Kidney (tissue), 22 donors: ENCODE measurements at places on chromosomes 6 and 20. TPM values are rescaled to one million over a fixed set of nuclear protein-coding genes. Genes with fewer than 3 reads are reported as not detected.

Gene PTK6
- 1.1 TPM for total RNA-seq

DNA sequence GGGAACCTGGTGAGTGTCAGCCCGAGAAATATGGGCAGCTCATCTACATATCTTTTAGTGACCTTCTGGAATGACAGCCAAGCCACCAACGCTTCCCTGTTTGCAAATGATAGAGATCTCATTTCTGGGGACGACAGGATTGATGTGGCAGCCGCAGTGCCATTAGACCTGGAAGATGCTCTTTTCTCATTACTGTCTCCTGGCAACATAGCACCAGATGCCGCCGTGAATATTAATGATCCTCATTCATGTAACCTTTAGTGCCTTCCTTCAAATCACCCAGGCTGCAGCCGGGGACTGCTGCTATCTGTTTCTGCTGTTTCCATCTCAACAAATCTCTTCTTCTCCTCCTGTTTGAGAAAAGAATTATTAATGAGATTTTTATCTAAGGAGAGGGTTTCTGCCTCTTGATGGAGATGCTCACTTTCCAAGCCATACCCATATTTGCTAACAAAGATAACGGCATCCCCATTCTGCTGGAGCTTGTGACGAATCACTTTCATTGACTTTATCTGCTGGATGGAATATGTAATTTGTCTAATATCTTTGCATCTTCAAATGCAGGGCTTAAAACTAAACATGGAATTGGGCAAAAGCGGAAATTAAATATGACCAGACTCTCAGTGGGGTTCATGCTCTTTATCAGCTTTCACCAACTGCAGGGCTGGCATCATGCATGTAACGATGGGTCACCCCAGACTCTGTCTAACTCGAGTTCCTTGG, 74.8 kb upstream of the KIF16B start:
- H3K36me3 ChIP-seq, result no peaks in the 10 kb centered on the region
- no peaks in the 10 kb centered on the region for H3K4me1 ChIP-seq
- H3K4me3 ChIP-seq, result no peak overlapping the region
- no peak for DNase-seq
- H3K27me3 ChIP-seq, result no peaks in the 10 kb centered on the region

Gene NPBWR2
- not detected for total RNA-seq

DNA sequence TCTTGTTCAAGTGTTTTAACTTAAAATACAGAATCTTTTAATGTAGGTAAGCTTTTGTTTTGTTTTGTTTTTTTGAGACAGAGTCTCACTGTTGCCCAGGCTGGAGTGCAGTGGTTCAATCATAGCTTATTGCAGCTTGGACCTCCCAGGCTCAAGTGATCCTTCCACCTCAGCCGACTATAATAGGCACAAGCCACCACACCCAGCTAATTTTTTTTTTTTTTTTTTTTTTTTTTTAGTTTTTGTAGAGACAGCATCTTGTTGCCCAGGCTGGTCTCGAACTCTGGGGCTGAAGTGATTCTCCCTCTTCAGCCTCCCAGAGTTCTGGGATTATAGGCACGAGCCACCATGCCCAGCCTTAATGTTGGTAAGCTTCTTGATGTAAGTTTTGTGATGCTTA, 3.3 kb downstream of the EFHC1 start:
- no peaks in the 10 kb centered on the region for H3K36me3 ChIP-seq
- no peaks in the 10 kb centered on the region for H3K27me3 ChIP-seq
- H3K27ac ChIP-seq, result no peak overlapping the region

DNA sequence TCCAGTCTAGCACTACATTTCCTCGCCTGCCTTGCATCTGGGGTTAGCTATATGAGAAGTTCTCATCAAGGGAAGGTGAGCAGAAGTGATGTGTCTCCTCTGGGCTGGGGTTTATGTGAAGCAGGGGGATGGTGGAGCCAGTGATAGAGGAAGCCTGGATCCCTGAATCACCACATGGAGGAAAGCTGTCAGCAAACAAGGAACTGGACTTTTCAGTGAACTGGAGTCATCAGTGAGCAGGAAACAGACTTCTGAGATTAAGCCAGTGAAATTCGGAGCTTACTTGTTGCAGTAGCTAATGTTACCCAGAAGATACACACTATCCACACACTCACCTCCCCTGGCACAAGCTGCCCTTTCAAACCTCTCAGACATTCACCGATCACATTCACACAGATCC, 13.4 kb upstream of the TOX2 start:
- no peaks in the 10 kb centered on the region for H3K4me1 ChIP-seq
- H3K36me3 ChIP-seq, result no peaks in the 10 kb centered on the region
- no peak overlapping the region for H3K4me3 ChIP-seq
- DNase-seq, result no peak
- no peaks in the 10 kb centered on the region for H3K27me3 ChIP-seq
- H3K27ac ChIP-seq, result no peak overlapping the region

Gene DNMT3B
- 2.9 TPM for total RNA-seq

GRCh38 chr20:41960166-41960565, 342.0 kb upstream of the CHD6 start:
- no peaks in the 10 kb centered on the region for H3K36me3 ChIP-seq
- H3K4me1 ChIP-seq, result no peaks in the 10 kb centered on the region
- no peak overlapping the region for H3K27ac ChIP-seq
- no peak overlapping the region for H3K4me3 ChIP-seq
- DNase-seq, result no peak
- peaks cover 2% of the 10 kb centered on the region for H3K27me3 ChIP-seq

DNA sequence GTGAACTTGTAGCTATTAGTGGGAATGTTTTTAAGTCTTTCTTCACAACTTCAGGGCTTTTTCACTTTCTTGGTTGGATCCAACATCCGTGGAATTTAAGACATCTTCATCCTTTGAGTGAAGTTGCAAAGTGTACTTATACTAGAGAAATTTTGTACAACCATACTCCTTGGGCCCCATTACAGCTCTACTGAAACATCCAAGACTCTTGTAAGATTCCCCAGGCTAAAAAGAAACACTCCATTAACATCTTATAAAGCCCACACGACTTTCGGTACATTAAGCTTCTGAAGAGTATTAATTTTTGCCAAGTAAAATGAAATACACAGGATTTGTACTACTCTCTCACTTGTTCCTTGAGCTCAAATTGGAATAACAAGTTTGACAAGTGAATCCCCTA, 5.4 kb downstream of the PCNA start:
- peaks cover 9% of the 10 kb centered on the region for H3K4me1 ChIP-seq
- H3K4me3 ChIP-seq, result no peak overlapping the region
- H3K36me3 ChIP-seq, result peaks cover 13% of the 10 kb centered on the region
- DNase-seq, result no peak
- no peak overlapping the region for H3K27ac ChIP-seq

Gene RAET1G
- total RNA-seq, result 0.41 TPM

GRCh38 chr6:34792605-34793500, 970 bp downstream of the BLTP3A start:
- DNase-seq, result peak; percentile 55
- H3K36me3 ChIP-seq, result no peaks in the 10 kb centered on the region
- peak overlapping the region; percentile 99 for H3K4me3 ChIP-seq
- H3K4me1 ChIP-seq, result no peaks in the 10 kb centered on the region
- H3K27ac ChIP-seq, result peak overlapping the region; percentile 78
- H3K27me3 ChIP-seq, result no peaks in the 10 kb centered on the region

GRCh38 chr20:16608277-16608650, 35.0 kb upstream of the KIF16B start:
- no peaks in the 10 kb centered on the region for H3K27me3 ChIP-seq
- no peak overlapping the region for H3K27ac ChIP-seq
- H3K4me1 ChIP-seq, result no peaks in the 10 kb centered on the region
- no peak for DNase-seq
- no peak overlapping the region for H3K4me3 ChIP-seq

DNA sequence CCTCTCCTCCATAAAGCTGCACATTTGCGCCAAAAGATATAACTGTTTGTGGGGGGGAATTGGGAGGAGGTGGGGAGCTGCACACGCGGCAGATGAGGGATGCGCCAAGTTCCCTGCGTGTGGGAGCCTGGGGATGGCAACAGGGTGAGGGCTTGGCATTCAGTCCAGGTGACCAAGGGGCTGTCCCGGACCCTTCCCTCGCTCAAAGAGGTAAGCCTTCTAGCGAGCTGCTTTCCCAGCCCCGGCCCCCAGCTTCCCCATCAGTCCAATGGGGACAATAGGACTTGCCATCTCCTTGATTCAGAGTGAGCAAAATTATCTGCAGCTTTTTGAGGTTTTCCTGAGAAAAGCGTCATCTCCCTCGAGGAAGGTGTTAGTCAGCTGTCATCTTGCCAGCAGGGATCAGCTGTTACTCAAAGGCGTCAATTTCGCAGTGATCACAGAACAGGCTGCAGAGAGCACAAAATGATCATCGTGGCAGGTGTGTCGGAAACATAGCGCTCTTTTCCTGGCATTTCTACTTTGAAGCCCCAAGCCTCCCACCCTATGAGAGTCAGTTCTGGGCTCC, 21.3 kb downstream of the ZNF831 start:
- peak; percentile 67 for DNase-seq
- H3K27me3 ChIP-seq, result no peaks in the 10 kb centered on the region
- no peaks in the 10 kb centered on the region for H3K4me1 ChIP-seq
- no peaks in the 10 kb centered on the region for H3K36me3 ChIP-seq
- H3K27ac ChIP-seq, result no peak overlapping the region

Gene SLC44A4
- total RNA-seq, result 137 TPM

- H3K27me3 ChIP-seq, result no peaks in the 10 kb centered on the region
- no peak for DNase-seq
- H3K36me3 ChIP-seq, result no peaks in the 10 kb centered on the region
- H3K4me3 ChIP-seq, result no peak overlapping the region
- no peak overlapping the region for H3K27ac ChIP-seq
Measured at GRCh38 chr20:14691994-14692393, 354.6 kb upstream of the FLRT3 start.

- no peak within 1 kb of the TSS for H3K4me3 ChIP-seq
- no peaks in the 10 kb centered on the region for H3K27me3 ChIP-seq
- no peaks in the 10 kb centered on the region for H3K4me1 ChIP-seq
Measured at GRCh38 chr6:54111341-54112045, at the start of gene MLIP. Gene MLIP (plus strand): TSS chr6:54111443. CDS start chr6:54111480, 37 bp downstream.
